ENCODE measurements at places on chromosomes 12 and 14.

DNA sequence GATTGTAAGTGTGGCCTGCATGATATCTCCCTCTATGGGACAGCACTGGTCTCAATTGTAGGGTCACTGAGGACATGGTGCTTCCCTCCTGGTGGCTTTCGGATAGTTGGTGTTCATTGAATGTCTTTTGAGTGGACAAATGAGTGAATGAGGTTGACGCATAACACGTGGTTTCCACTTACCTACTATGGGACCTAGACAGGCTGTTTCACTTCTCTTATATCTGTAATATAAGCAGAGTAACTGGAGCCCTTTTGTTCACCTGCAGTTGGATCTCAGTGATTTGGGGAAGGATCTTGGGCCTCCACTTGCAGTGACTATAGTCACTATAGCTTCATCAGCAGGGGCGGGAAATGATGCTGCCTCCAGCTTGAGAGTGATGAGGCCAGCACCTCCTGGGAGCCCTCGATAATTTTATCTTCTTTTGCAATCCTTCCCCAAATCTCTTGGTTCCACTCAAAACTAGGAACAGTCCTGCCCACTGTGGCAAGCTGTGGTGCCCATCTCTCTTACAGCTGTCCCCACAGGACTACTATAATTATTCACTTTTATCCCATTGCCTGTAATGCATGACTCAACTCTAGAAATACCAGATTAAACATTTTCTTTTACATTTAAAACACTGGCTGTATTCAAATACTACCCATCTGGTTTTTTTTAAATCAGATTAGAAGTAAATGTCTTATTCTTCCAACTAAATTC is 242.9 kb downstream of the CHST11 start:
- DNase-seq: no peak

GRCh38 chr14:100307766-100308426 is 1.7 kb upstream of the SLC25A29 start:
- no peak for DNase-seq

- DNase-seq: no peak
Observed at GRCh38 chr14:50531595-50532501, 521 bp downstream of the MAP4K5 start.

DNA sequence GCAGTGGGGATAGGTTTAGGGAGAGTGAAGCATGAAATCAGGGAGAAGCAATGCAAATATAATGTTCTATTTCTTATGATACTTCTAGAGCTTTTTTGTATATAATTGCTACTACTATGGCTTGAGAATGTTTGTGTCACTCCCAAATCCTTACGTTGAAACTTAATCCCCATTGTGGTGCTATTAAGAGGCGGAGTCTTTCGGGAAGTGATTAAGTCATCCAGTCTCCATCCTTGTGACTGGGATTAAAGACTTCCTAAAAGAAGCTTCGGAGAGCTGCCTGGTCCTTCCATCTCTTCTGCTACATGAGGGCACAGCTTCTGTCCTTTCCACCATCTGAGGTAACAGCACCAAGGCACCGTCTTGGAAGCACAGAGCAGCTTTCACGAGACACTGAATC is 81.2 kb downstream of the COX16 start:
- no peak for DNase-seq

DNA sequence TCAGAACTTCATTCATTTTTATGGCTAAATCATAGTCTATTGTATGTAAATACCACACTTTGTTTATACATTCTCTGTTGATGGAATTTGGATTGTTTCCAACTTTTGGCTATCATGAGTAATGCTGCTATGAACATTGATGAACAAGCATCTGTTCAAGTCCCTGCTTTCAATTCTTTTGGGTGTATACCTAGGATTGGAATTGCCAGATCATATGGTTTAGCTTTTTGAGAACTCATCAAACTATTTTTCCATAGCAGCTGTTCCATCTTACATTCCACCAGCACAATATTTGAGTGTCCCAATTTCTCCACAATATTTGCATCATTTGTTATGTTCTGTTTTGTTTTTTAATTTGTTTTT is 52.3 kb upstream of the CCND2 start:
- no peak for DNase-seq

DNA sequence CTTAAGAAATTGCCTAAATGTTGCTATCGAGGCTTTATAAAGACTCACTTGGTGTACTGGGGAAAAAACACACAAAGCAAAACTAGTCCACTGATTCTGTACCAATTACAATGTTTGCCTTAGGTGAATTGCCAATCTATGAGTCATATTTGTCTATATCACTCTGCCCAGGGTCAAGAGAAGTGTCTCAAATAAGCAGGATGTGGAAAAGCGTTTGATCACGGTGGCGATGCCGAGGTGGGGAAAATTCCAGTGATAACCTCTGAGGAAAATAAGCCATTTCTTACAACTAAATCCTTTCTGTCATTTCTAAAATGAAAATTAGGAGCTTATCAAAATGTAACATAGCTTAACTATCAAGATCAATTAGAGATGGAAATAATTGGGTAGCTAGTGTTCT is 148.6 kb upstream of the DIO3 start:
- no peak for DNase-seq

DNA sequence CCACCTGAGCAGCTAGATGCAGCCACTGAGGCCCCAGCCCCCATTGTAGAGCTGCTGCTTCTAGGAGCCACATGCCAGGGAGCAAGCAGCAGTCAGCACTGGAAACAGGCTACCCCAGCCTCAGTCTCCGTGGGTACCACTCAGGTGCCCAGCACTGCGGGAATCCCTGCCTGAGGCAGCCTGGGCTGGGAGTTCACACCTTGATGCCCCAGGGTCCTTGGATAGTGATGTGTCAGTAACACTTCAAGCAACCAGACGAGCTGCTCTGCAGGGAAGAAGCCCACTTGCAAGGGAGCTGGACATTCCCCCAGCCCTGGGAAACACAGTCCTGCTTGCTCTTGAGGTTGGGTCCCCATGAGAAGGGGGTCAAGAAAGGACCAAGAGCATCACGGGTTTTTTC is 90.7 kb downstream of the ZFP36L1 start:
- DNase-seq: no peak

- no peak for DNase-seq
Observed at GRCh38 chr12:5222011-5222461, 178.4 kb downstream of the KCNA5 start.
